ENCODE measurements at places on chromosomes 13 and 19. TPM values are rescaled to one million over a fixed set of nuclear protein-coding genes. Genes with fewer than 3 reads are reported as not detected.

GRCh38 chr19:7636691-7637373 is at the start of gene STXBP2:
Gene STXBP2 (plus strand): TSS chr19:7637110. CDS start chr19:7637150, 40 bp downstream.
- DNase-seq = peak; percentile 91

DNA sequence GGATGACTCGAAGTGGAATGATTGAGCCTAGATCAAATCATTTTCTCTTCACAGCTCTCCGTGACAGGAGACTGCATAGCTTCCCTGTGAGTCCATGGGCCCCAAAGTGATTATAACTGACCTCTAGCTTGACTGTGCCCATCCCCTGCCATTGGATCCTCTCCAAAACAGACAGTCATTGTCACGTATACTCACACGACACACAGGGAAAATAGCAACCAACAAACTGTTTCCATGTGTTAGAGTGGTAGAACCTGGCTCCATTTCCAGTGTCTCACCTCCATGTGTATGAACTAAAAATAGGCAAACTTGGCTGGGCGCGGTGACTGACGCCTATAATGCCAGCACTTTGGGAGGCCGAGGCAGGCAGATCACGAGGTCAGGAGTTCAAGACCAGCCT is 48.8 kb upstream of the NPAS1 start:
- DNase-seq = no peak

GRCh38 chr13:76216729-76217128 is 580.6 kb downstream of the LMO7 start:
- no peak for DNase-seq

DNA sequence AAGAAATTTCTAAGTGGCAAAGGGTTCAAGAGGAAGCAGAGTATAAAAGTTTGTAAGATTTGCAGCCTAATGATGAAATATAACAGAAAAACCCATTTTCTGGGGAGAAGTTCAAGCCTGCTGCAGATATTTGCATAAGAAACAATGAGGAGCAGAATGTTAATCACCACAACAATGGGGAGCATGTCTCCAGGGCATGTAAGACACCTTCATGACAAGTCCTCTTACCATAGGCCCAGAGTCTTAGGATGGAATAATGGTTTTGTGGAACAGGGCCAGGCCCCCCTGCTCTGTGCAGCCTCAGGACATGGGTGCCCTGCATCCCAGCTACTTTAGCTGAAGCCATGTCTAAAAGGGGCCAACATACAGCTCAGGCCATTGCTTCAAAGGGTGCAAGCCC is 809.0 kb upstream of the SLITRK5 start:
- DNase-seq = no peak

GRCh38 chr19:2359992-2360685 is at the start of gene TMPRSS9:
Gene TMPRSS9 (plus strand): TSS chr19:2360265. CDS start chr19:2389786, 29,521 bp downstream.
- DNase-seq = no peak

DNA sequence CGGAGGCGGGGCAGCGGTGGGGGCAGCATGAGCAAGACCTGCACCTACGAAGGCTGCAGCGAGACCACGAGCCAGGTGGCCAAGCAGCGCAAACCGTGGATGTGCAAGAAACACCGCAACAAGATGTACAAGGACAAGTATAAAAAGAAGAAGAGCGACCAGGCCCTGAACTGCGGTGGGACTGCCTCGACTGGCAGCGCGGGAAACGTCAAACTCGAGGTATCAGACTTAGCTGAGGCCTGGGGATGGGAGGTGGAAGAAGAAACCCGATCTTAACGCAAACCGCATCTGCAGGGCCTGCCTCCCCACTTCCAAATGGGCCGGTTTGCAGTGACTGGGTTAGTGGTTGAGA is 693 bp downstream of the RFXAP start:
- DNase-seq = no peak

- DNase-seq = no peak
These were observed 36.7 kb downstream of the DACH1 start for GRCh38 chr13:71830323-71830722.

DNA sequence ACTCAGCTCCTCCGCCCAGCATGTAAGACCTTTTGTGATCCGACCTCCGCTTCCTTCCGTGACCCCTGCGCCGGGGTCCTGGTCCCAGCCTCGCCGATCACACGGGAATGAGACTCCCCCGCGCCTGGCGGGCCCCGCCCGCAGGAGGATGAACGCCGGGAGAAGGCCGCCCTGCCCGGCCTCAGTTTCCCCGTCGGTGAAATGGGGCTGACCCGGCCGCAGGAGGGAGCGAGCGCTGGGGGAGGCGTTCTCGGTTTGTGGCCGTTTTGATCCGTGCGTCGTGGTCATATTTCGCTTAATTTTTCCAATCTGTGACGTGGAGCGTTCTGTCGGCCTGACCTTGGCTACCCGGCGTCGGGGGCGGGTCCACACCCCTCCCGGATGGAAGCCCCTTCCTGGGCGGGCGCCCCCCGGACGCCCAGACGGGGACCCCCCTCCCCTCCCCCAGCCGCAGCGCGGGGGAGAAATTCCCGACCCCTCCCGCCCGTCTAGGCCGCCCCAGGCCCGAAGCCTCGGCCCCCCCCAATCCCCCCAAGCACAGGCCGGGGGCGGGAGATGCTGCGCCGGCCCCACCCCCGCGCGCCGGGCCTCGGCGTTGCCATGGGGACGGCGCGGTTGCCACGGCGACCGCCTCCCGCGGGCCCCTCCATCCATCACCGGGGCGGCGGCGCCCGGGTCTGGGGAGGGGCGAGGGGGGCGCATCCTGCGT is 11.1 kb downstream of the PALM start:
- no peak for DNase-seq

DNA sequence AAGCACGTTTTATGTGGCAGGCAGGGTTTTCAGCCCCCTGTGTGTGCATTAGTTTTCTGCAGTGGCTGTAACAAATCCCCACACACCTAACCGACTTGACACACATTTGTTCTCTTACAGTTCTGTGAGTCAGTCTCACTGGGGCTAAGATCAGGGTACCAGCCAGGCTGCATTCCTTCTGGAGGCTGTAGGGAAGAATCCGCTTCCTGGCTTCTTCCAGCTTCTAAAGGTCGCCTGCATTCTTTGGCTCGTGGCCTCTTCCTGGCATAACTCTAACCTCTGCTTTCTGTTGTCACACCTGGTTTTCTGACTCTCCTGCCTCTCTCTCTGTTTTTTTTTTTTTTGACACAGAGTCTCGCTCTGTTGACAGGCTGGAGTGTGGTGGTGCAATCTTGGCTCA is 6.4 kb downstream of the ELSPBP1 start:
- DNase-seq = no peak

DNA sequence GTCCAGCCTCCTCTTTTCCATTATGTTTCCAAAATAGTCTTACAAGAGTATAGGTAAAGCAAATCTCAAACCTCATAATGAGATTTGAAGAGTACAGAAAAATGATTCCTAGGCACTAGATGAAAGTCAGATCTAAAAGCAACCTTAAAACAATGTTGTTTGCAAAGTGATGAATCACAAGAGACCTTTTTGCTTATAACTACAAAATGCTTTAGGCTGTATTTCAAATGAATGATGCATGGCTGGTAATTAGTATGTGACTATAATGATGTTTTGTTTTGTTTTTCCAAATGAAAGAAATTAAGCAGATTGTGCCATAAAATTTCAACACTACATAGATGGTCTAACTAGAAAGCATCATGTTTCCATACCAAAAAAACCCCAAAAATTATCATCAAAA is 272.7 kb downstream of the DIAPH3 start:
- no peak for DNase-seq

DNA sequence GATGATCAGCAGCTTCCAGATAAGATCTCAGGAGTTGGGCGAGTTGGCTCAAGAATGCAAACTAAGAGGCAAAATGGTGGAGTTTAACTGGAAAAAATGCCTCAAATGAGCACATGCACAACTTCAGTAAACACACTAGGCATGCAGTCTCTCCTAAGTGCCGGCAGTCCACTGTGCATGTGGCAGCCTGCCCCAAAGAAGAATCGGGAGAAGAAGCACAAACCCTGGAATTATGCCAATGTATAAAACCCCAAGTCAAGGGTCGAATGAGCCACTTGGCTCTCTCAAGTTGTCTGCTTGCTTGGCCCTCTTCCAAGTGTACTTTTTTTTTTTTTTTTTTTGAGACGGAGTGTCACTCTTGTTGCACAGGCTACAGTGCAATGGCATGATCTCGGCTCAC is 53.3 kb upstream of the SLITRK1 start:
- no peak for DNase-seq

GRCh38 chr19:8108560-8109445 is 40.6 kb downstream of the FBN3 start:
- no peak for DNase-seq

DNA sequence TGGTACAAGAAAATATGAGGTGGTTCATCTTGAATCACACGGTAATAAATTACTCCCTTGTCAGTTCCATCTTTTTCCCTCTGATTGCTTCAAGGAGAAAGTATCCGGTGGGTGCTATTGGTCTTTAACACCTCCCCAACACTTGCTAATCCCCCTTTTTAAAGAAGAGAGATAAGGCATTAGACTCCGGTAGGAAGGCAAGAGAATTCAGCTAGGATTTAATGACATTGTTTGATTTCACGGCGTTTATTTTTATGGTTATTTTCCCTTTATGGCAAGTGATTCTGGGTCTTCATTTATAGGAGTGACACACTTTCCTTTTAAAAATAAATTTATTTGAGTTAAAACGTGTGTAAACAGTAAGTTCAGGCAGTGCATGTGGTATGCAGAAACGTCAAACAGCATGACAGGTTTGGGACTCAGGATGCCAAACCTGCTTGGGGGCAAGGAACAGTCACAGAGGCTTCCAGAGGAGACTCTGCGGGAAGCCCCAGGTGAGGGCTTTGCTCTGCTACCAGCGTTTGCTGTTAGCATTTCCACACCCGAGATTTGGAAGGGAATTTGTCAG is 36.5 kb downstream of the TSHZ3 start:
- no peak for DNase-seq

- DNase-seq = no peak
These were observed 14.1 kb downstream of the GPALPP1 start for GRCh38 chr13:45003417-45003816.

GRCh38 chr13:41006978-41007743 is 12.0 kb downstream of the ELF1 start:
- DNase-seq = no peak

DNA sequence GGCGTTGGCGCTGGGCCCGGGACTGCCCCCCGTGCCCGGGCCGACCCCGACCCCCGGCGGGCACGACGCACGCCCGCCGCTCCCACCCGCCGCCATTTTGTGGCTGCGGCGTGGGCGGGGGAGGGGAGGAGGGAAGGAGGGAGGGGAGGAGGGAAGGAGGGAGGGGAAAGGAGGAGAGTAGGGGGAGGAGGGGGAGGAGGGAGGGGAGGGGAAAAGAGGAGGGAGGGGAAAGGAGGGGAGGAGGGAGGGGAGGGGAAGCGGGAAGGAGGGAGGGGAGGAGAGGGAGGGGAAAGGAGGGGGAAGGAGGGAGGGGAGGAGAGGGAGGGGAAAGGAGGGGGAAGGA is at the start of gene BTBD2:
TSS of gene BTBD2 (minus strand) at position 107 of the 343 bp plus-strand sequence. CDS start at position 96, 11 bp downstream.
- peak; percentile 38 for DNase-seq

The HSPB6 gene
- not detected for polyA plus RNA-seq

The ZFR2 gene
- 4.8 TPM for polyA plus RNA-seq

The NCAN gene
- not detected for polyA plus RNA-seq

The LILRA6 gene
- polyA plus RNA-seq = 0.45 TPM

The PROZ gene
- polyA plus RNA-seq = not detected

The HRC gene
- not detected for polyA plus RNA-seq

The SMAD9 gene
- not detected for polyA plus RNA-seq

The PLIN4 gene
- 0.15 TPM for polyA plus RNA-seq

The ZNF460 gene
- polyA plus RNA-seq = 7.5 TPM

The NOTCH3 gene
- not detected for polyA plus RNA-seq

The KLK14 gene
- not detected for polyA plus RNA-seq

The KBTBD7 gene
- polyA plus RNA-seq = 8.2 TPM

The MISP gene
- polyA plus RNA-seq = not detected

The ADGRL1 gene
- polyA plus RNA-seq = 0.81 TPM

The FGF22 gene
- not detected for polyA plus RNA-seq

The PRTN3 gene
- not detected for polyA plus RNA-seq

The QPCTL gene
- polyA plus RNA-seq = 2.0 TPM

The CD22 gene
- not detected for polyA plus RNA-seq
